ENCODE measurements at places on chromosomes 4 and X. TPM values are rescaled to one million over a fixed set of nuclear protein-coding genes. Genes with fewer than 3 reads are reported as not detected.

- DNase-seq, result no peak
Observed at GRCh38 chr4:114519368-114519767, 79.2 kb upstream of the UGT8 start.

The SSX5 gene
- total RNA-seq, result not detected

The SYN1 gene
- 34.2 TPM for total RNA-seq

DNA sequence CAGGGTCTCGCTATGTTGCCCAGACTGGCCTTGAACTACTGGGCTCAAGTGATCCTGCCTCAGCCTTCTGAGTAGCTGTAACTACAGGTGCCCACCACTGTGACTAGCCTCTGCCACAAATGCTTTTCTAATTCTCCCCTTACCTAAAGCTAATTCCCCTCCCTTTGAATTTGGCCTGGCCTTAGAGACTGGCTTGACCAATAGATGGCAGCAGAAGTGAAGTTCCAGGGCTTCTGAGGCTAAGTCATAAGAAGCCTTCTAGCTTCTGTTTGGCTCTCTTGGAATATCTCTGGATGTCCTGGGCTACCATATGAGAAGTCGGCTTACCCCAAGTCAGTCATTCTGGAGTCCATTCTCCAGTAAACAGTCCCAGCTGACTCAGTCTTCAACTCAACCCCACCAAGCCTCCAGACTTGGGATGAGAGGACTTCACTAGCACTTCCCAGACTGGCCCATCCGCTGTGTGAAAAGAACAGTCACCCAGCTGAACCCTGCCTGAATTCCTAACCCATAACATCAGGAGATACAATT, 61.0 kb downstream of the HPRT1 start:
- peak; percentile 22 for DNase-seq

GRCh38 chr4:32864713-32865351, 2144.7 kb downstream of the PCDH7 start:
- no peak for DNase-seq

The SLC9B2 gene
- 14.4 TPM for total RNA-seq

GRCh38 chr4:149845743-149846142, 30.1 kb upstream of the IQCM start:
- DNase-seq, result no peak

DNA sequence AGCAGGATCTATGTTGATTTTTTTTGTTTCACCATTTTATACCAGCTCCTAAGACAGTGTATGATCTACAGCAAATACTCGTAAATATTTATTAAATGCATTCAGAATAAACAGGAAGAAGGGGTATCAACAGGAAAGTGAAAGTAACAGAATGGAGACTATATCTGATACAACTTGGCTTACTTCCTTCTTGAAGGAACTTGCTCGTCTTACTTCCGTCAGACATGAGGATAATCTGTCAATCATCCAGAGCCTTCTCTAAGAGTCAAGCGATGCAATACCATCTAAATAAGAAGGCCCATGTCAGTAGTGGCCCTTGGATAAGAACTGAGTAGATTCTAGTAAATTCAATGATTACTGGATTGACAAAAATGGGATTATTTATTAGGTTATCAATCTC, 84.2 kb downstream of the CAMK2D start:
- no peak for DNase-seq

DNA sequence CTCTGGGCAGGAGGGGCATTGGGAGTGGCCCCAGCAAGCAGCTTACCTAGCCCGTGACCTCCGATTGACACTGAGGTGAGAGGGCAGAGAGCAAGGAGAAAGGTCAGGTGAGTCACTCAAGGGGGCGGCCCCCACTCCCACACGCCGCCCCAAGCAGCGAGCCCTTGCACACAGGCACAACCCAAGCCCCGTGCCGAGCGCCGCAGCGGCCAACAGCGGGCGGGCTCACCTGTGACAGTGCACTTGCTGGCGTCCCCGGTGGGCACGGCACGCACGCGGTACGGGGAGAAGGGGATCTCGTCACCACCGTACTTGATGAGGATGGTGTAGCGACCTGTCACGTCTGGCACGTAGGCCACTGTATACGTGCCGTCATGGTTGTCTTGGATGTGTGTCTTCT, 17.2 kb downstream of the FLNA start:
- no peak for DNase-seq

- no peak for DNase-seq
Observed at GRCh38 chr4:26985873-26986272, 125.2 kb downstream of the STIM2 start.

The RTL9 gene
- total RNA-seq, result 1.8 TPM

The FAM9C gene
- total RNA-seq, result not detected

The MUC7 gene
- not detected for total RNA-seq

The FNIP2 gene
- 53.2 TPM for total RNA-seq

DNA sequence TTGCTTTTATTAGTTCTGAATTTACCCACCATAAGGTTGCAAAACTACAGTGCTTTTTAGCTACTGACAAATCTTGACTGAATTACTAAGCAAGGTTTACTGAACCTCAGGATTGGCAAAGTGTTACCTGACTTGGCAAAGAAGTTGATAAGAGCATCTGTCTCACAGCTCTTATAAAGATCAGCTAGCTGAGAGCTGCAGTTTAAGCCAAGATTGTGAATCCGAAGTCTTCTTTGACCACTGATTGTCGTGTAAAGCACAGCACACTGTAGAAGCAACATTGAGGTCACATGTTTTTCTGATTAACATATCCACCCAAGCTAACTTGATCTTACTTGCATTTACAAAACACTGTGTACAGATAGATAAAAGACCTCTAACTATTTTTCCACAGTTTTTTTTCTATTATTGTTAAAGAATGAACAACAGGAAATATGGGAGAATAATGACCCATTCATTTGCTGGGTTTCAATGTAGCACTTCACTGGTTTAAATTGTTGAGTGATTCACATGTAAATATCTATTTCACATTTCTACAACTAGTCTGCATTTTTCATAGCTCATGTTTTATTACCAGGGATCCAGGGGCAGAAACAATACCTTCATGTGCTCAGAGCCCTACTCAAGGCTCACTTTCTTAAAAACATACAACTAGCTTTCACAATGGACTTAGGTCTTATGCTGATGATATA, 54.0 kb downstream of the METTL14 start:
- DNase-seq, result no peak

The TEX13D gene
- total RNA-seq, result not detected

DNA sequence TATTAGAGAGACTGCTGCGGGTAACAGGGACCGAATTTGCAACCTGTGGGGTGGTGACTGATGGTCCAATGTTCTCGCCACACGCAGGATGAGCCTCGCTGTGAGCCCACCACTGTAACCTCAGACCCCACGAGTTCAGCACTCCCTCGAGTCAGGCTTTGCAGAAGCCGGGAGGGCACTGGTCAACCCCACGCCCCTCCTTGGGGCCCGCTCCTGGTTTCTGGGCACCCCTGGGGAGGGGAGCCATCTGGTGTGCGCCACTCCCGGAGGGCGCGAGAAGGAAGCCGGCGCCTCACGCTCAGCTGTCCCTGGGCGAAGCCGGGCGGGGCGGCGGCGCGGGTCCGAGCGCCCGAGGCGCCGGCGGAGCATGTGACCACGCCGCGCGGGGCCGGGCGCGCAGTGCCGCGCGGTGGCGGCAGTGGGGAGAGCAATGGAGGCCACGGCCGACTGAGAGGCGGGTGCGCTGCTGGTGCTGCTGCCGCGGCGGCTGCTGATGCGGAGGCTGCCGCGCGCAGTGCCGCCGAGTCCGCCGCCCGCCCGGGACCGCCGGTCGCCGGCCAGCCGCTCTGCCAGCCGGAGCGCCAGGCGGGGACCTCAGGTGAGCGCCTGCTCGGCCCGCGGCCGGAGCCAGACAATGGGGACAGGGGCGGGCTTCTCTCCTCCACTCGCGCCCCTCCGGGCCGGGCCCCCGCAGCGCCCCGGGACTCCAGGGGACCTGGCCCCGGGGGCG, 100.1 kb downstream of the CEP135 start:
- peak; percentile 88 for DNase-seq

DNA sequence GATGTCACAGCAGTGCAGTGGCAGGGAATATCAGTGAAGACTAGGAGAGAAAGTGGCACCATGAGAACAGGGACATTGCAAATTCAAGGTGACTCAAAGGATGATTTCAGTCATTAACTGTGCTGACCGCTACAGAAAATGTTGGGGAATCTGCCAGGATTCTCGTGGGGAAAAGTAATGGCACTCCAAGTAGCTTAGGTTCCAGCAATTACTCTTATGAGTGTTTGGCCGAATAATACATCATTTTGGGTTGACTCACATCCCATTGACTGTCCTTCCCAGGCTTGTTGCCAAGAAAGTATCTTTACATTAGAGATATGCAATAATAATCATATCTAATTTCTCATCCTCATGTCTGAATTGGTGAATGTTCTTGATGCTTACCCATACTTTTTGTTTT, 1411.1 kb upstream of the PCDH7 start:
- no peak for DNase-seq

The KLHL5 gene
- 11.5 TPM for total RNA-seq

DNA sequence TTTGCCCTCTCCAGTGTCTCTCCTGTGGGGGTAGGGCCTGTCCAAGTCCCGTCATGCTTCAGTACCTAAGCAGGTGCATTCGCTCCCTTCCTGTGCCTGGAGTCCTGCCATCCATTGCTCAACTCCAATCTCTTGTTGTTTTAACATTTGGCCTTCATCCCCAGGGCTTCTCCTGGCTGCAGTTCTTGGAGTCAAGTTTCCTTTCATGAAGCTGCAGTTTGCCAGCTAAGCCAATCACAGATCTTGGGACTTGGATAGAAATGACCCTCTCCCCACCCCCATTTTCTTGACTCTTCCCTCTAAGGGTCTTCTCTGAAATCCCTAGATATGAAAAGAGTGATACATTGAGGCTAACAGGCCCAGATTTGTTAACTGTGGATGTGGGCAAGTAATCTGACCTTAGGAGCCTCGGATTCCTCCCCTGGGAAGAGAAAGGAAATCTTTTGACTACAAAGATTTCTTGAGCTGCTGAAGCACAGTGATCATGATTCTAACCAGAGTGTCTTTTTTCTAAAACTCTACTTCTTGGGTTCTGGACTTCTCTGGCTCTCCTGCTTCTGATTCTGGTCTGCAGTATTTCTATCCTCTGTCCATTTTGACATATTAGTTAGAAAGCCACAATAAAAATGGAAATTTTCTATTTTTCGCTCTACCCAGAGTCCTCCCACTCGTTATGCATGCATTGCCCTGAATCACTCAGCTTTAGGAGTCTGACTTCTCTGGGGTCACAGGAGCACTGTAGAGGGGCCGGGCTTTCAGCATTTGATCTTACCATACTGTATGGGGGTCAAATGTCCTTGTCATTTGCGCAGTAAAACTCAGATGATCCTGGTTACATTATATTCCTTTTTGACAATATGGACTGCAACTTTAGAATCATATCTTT, 61.0 kb downstream of the CHRNA9 start:
- DNase-seq, result no peak

The UGT2A1 gene
- not detected for total RNA-seq

DNA sequence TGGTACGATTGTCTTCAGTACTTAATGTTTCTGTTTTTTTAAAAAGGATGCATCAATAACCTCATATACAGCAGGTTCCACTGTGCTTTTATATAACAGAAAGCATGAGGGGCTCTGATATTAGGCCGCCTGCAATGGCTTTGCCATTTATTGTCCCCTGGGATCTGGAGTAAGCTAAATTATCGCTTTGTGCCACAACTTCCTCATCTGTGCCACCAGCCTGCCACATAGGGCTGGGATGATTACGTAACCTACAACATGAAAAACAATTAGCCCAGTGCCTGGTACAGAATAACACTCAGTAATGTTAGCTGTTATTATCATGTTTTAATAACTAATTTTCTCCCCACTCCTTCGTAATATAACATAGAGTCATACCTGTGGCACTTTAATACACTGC, 65.5 kb upstream of the TRIM2 start:
- DNase-seq, result no peak

DNA sequence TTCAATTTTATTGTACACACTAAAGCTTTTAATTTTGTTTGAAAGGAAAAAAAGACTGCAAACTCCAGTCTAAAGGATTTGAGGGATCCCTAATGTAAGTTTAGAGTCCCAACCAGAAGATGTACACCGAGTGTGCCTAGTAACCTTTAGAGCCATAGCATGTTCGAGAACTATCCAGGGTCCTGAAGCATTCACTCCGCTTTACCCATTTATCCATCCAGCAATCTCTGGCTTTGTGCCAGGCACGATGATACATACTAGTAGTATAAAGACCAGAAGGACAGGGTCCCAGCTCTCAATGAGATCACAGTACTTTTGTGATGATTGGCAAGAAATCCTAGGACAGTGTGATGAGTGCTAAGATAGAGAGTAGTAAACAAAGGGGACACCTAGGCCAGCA, 168.7 kb downstream of the STK32B start:
- DNase-seq, result no peak

- DNase-seq, result no peak
Observed at GRCh38 chr4:22323691-22324090, 192.2 kb downstream of the ADGRA3 start.

GRCh38 chrX:70664726-70665125, 220.1 kb downstream of the DLG3 start:
- no peak for DNase-seq

The WDR19 gene
- total RNA-seq, result 48.6 TPM

The ABRAXAS1 gene
- 16.0 TPM for total RNA-seq

DNA sequence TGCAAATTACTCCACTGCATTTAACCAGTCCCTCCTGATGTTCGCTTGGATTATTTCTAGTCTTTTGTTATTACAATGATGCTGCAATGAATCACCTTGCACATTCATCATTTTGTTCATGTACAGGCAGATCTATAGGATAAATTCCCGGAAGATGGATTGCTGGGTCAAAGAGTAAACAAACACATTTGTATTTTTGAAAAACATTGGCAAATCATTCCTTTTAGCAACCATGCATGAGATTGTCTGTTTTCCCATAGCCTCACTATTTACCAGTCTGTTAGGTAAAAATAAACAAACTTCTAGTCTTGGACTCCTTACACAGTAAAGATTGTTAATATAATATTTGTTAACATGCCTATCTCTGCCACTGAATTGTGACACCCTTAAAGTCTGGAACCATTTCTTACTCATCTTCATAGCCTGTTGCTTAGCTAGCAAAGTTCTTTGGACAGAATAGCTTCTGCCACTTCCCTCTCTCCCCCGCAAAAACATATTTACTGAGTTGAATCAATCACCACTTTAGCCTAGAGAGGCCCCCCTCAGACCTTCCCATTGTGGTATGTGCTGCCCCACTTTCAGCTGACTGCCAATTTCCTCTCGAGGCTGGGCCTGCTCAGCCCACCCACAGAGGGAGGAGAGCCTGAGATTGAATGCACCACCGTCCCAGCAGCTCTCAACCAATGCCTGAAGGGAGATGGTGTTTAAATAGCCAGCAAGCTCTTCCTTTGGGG, 108.4 kb upstream of the ATXN3L start:
- DNase-seq, result no peak

The KANTR gene
- 20.0 TPM for total RNA-seq

- peak; percentile 65 for DNase-seq
Observed at GRCh38 chr4:147518846-147519767, 38.2 kb downstream of the EDNRA start.

DNA sequence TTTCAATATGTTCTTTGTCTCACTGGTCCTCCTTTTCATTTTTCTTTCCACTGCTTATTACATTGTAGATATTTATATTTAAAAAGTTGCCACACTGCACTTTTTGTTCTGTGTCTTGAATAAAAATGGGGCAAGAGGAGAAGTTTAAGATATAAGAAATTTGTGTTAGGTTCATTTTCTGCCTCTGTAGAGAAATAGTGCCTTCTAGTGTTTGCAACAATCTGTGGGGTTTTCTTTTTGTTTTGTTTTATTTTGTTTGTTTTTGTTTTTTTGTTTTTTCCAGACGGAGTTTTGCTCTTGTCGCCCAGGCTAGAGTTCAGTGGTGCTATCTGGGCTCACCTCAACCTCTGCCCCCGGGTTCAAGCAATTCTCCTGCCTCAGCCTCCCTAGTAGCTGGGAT, 20.1 kb upstream of the SMIM14 start:
- no peak for DNase-seq

GRCh38 chr4:48742412-48742811, 37.7 kb downstream of the FRYL start:
- no peak for DNase-seq

Measured in glutamatergic neuron (in vitro differentiated cells).